ENCODE measurements at places on chromosomes 6 and 20.
A peak's percentile ranks its signal among the peaks of the same experiment; 100 is the strongest.

DNA sequence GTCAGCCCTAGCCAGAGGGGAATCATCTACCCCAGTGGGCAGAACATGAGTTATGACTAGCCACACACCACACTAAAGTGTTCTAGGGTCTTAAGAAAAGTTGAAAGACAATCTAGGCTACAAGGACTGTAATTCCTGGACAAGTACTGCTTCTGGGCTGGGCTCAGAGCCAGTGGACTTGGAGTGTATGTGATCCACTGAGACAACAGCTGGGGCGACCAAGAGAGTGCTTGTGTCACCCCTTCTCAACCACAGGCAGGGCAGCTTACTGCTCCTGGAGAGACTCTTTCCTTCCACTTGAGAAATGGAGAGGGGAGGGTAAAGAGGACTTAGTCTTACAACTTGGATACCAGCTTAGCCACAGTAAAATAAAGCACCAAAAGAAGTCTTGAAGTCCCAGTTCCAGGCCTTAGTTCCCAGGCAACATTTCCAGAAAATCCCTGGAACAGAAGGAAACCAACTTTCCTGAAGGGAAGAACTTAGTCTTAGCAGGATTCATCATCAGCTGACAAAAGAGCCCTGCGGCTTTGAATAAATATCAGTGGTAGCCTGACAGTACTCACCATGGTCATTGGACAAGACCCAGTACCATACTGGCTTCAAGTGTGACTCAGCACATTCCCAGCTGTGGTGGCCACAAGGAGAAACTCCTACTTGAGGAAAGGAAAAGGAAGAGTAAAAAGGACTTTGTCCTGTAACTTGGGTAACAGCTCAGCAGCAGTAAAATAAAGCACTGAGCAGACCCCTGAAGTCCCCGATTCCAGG lies 355.1 kb upstream of the ADGRB3 start:
- DNase-seq = no peak

- no peak for DNase-seq
These were observed 52.2 kb downstream of the TOP1 start for GRCh38 chr20:41080866-41081265.

DNA sequence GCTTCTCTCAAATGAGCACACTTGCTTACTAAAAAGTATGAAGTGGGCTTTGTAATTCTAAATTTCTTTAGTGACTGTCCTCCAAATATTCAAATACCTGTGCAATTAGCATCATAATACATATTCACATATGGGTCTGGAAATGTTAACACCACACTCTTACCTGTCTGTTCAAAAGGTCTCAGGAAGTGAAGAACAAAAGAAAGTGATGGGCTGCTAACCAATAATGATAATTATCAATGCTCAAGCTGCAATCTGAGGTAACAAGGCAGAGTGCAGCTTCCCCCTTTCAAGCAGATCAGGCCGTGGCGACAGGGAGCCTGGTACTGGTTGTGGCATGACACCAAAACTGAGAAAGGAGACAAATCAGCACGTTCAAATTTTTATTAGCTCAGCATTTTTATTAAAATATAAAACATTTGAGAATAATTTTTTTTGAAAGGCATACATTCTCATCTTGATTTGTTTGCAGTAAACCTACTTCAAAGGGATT lies 1044.7 kb upstream of the EPHA7 start:
- no peak for DNase-seq

GRCh38 chr20:12835999-12836398 lies 172.8 kb upstream of the SPTLC3 start:
- no peak for DNase-seq

- no peak for DNase-seq
These were observed 42.0 kb upstream of the TMEM244 start for GRCh38 chr6:129903082-129903481.

DNA sequence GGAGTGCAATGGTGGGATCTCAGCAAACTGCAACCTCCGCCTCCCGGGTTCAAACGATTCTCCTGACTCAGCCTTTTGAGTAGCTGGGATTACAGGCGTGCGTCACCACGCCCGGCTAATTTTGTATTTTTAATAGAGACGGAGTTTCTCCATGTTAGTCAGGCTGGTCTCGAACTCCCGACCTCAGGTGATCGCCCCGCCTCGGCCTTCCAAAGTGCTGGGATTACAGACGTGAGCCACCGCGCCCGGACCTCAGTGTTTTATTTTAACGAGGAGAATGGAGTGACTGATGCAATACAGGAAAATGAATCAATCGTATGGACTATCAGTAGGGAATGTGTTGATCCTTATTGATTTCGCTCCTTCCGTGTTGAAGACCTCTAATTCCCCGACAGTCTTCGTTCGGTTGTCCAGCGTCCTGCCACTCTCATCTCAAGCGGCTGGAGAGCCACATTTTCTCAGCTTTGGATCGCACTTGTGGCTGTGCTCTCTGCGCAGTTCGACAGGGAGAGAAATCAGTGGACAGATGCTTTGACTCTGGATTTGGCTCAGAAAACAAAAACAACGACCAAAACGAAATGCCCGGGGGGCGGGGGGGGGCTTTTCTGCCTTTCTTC lies 166.2 kb downstream of the TRIM27 start:
- no peak for DNase-seq

GRCh38 chr20:59165891-59166709 lies 2.5 kb downstream of the ZNF831 start:
- DNase-seq = no peak

DNA sequence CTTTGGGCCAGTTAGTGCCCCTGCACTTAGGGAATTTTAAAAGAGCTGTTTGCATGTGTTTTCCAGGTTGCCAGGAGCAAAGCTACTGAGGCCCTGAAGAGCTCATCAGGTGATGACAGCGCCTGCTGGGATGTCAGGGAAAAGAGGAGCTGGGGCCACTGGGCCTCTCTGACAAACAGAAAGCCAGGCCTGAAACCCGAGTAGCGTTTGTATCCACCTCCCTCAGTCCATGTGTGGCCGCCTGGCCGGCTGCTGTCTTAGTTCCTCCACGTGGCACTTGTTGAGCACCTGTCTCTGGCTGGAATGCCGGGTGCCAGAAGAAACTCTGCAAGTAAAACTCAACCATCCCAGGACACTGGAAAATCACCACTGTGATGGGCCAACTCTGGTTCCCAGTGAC lies 601.2 kb downstream of the CDH26 start:
- no peak for DNase-seq

- no peak for DNase-seq
These were observed 10.9 kb downstream of the SPAG4 start for GRCh38 chr20:35626386-35627001.

DNA sequence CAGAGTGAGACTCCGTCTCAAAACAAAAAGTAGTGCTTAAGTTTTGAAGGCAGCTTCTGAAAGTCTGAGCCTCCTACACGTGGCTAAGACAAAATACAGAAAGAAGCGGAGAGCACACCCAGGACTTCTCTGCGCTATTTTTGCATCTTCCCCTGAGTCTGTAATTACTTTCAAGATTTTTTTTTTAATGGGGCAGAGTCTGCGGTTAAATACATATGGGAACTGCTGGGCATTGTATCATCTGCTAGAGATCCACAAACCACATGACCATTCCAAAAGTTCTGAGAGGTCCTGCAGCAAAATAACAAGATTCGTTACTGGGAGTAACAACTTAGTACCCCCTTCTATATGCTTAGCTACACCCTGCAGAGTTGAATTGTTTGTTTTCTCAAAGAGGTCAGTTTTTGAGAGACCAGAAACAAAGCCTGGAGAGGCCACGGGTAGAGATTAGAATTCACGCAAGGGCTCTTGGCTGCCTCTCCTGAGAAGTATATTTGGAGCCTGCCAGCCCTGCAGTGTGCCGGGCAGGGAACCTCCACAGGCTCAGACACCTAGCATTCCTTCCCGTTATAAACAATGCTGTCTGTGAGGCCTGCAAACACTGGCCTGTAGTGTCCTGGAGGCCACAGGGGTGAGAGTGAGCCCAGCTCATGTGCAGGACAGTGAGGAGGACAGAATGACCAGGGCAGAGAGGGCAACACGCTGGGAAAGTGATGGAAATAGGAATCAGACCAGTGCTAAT lies 48.2 kb upstream of the FAM50B start:
- no peak for DNase-seq

GRCh38 chr20:19974630-19975435 lies 42.3 kb upstream of the NAA20 start:
- DNase-seq = no peak

- peak; percentile 5 for DNase-seq
These were observed 39.4 kb upstream of the KCNK16 start for GRCh38 chr6:39361657-39362486.

DNA sequence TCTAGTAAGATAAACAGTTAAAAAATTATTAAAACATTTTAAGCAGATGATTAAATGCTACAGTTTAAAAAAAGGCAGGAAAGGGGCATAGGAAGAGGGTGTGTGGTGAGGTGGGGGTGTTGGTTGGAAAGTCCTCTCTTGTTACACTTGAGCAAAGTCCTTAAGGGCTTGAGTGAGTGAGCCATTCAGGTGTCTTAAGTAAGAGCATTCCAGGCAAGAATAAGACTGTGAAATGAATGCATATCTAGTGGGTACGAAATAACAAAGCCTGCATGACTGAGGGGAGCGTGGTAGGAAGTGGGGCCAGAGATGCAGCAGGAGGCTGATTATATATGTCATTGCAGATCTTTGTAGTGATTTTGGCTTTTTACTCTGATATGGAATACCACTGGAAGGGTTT lies 5.1 kb downstream of the CDKAL1 start:
- no peak for DNase-seq

- DNase-seq = no peak
These were observed 262.3 kb downstream of the ZNF217 start for GRCh38 chr20:53331151-53331973.

GRCh38 chr6:7750197-7750596 lies 24.3 kb downstream of the BMP6 start:
- DNase-seq = no peak

GRCh38 chr20:10779911-10780310 lies 106.1 kb upstream of the JAG1 start:
- no peak for DNase-seq

DNA sequence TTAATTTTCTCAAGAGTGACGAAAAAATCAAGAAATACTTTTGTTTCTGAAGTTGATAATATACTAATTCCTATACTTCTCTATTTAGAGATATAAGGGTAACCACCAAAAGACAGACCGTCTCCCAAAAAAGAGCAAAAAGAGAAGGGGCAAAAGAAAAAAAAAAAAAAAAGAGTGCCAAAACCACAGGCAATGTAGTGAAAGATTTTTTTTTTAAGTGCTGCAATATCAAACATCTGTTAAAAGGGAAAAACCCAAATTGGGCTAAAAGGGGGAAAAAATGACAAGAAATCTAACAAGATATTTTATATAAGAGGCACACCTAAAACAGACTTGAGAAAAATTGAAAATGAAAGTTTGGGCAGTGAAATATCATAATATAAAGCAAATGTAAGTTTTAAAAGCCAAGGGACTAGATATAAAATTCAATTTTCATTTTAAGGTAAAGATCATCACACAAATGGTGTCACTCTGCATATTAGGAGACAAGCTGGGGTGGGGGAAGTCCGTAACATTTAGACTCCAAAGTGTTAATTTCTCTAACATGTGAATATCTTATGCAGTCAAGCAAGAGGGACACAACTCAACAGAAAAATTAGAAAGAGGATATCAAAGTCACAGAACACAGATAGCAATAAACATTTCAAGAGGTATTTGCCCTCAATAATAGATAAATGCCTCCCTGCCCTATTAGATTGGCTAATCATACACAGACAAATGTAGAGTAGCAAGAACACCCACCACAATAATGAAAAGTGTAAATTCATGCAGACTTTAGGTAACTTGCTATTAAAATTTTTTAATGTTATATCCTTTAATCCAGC lies 9.1 kb downstream of the C6orf52 start:
- DNase-seq = no peak

DNA sequence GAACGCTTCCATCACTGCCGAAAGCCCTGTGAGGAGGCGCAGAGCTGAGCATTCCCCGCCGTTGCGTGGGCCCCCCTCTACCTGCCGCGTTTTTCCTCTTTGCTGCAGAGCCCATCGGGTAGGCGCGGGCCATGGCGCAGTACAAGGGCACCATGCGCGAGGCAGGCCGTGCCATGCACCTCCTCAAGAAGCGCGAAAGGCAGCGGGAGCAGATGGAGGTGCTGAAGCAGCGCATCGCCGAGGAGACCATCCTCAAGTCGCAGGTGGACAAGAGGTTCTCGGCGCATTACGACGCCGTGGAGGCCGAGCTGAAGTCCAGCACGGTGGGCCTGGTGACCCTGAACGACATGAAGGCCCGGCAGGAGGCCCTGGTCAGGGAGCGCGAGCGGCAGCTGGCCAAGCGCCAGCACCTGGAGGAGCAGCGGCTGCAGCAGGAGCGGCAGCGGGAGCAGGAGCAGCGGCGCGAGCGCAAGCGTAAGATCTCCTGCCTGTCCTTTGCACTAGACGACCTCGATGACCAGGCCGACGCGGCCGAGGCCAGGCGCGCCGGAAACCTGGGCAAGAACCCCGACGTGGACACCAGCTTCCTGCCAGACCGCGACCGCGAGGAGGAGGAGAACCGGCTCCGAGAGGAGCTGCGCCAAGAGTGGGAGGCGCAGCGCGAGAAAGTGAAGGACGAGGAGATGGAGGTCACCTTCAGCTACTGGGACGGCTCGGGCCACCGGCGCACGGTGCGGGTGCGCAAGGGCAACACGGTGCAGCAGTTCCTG lies 693 bp downstream of the FAM50B start:
- DNase-seq = no peak

DNA sequence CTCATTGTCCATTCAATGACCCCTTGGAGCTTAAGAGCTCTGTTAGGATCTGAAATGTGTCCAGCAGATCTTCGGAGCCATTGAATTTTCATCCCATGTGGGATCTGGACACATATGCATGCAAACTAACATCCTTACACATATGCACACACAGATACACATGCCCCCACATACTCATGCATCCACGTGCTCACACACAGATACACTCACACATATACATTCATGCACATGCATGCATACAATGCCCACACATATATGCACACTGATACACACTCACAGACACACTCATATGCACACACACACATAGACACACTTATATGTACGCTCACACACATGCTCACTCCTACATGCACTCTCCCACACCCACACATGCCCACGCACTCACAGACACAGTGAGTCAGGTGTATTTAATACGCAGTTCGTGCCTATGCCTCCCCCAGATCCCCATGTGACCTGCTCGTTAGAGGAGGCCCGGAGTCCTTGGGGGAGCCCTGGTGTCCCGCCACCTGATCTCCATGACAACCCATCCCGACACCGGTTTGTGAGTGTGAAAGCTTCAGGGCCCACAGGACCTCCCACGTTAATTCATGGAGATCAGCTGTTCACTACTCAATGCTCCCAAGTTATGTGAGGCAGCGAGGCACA lies 121.9 kb upstream of the SULF2 start:
- DNase-seq = no peak

- DNase-seq = no peak
These were observed 108.1 kb upstream of the PRDM1 start for GRCh38 chr6:105977934-105978504.

DNA sequence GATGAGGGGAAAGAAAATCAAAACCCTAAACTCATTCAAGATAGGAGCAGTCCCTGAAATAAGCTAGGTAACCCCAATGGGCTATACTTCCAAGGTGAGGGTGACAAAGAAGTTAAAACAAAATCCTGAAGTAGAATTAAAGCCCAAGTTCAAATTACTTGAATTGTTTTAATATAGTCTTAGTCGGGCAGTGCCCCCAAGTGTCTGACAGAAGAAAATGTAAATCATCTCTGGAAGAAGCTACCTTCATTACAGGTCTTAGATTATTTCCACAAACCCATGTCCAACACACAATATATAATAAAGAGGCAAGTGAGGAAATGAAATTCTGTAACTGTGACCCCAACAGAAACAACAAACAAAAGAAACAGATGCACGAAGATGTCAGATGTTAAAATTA lies 36.8 kb upstream of the L3MBTL3 start:
- no peak for DNase-seq

GRCh38 chr6:36197739-36198221 lies 1.2 kb downstream of the BRPF3 start:
- DNase-seq = peak; percentile 15

GRCh38 chr20:20864351-20865096 lies 152.1 kb upstream of the RALGAPA2 start:
- DNase-seq = no peak
